Heart left ventricle (tissue), 16 donors: ENCODE measurements at places on chromosomes 3 and 15. TPM values are rescaled to one million over a fixed set of nuclear protein-coding genes. Genes with fewer than 3 reads are reported as not detected.

PRSS50 gene
- total RNA-seq, result 0.52 TPM

UBL7 gene
- total RNA-seq, result 55.1 TPM

GXYLT2 gene
- total RNA-seq, result 14.3 TPM

GOLGA8Q gene
- not detected for total RNA-seq

ERICH6 gene
- 0.32 TPM for total RNA-seq

RETNLB gene
- not detected for total RNA-seq

CFAP161 gene
- total RNA-seq, result 1.5 TPM

AMOTL2 gene
- 48.2 TPM for total RNA-seq

SST gene
- not detected for total RNA-seq

UROC1 gene
- total RNA-seq, result not detected

ZBBX gene
- not detected for total RNA-seq

SLC28A1 gene
- 1.1 TPM for total RNA-seq
